ENCODE measurements at places on chromosomes 16 and 17. TPM values are rescaled to one million over a fixed set of nuclear protein-coding genes. Genes with fewer than 3 reads are reported as not detected.

TBX21 gene
- total RNA-seq: not detected

MXRA7 gene
- 352 TPM for total RNA-seq

SETD1A gene
- total RNA-seq: 16.0 TPM

TUBG2 gene
- total RNA-seq: 32.3 TPM

PDPR gene
- 28.5 TPM for total RNA-seq

KRT36 gene
- not detected for total RNA-seq

RUSF1 gene
- total RNA-seq: 67.0 TPM

SYNGR3 gene
- 0.82 TPM for total RNA-seq

CACNA1G gene
- total RNA-seq: 0.33 TPM

FGF11 gene
- 0.36 TPM for total RNA-seq

CASKIN1 gene
- 0.27 TPM for total RNA-seq

HS3ST3B1 gene
- 1.1 TPM for total RNA-seq

GPR179 gene
- not detected for total RNA-seq

RNF222 gene
- total RNA-seq: not detected

SLC12A3 gene
- total RNA-seq: not detected

TMEM100 gene
- 13.6 TPM for total RNA-seq

ODAD4 gene
- total RNA-seq: 2.2 TPM

RBFOX1 gene
- total RNA-seq: 4.4 TPM

CX3CL1 gene
- 4.8 TPM for total RNA-seq

LLGL2 gene
- 4.6 TPM for total RNA-seq

C1QL1 gene
- 0.99 TPM for total RNA-seq

FN3K gene
- total RNA-seq: 10.0 TPM

NOG gene
- total RNA-seq: not detected

ASIC2 gene
- not detected for total RNA-seq

SLC6A2 gene
- total RNA-seq: not detected
